ENCODE measurements at places on chromosomes 3 and 15.

DNA sequence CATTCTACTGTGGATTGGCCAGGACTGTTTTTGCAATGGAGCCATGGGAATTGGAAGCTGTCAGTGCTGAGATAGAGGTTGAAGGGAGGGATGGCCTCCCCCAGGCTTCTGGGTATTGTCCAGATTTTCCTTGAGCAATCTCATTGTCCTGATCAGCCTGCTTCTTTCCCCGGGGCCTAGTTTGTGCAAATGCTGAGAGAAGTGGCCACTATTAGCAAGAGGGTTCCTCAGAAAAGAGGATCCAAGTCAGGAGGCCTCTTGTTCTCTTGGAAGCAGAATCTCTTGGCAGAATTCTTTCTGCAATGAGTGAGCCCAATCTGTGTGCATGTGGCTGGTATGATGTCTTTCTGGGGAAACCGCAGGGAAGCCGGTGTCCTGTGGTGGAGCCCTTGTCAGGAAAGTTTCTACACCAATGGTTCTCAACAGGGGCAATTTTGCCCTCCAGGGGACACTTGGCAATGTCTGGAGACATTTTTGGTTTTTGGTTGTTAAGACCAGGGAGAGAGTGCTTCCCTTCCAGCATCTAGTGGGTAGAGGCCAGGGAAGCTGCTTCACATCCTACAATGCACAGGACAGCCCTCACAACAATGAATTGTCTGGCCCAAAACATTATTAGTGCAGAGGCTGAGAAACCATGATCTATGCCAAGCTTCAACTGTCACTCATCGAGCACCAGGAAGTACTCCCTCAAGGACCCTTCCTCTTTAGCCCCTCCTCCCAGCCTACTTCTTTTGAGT lies 2.0 kb downstream of the LIPC start:
- DNase-seq, result no peak

DNA sequence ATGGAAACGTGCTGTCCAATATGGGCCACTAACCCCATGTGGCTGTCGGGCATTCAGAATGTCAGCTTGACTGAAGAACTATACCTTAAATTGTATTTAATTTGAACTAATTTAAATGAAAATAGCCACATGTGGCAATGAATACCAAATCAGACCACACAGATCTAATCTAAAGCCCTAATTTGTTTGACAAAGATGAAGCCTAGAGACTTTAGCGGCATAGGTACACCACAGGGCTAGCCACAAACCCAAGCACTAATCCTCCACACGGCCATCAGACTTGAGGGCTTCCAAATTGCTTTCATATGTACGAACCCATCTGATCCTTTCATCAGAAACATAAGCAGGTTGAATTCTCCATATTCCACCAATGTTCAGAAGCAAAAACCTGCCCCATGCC lies 81.4 kb downstream of the SHQ1 start:
- DNase-seq, result no peak

DNA sequence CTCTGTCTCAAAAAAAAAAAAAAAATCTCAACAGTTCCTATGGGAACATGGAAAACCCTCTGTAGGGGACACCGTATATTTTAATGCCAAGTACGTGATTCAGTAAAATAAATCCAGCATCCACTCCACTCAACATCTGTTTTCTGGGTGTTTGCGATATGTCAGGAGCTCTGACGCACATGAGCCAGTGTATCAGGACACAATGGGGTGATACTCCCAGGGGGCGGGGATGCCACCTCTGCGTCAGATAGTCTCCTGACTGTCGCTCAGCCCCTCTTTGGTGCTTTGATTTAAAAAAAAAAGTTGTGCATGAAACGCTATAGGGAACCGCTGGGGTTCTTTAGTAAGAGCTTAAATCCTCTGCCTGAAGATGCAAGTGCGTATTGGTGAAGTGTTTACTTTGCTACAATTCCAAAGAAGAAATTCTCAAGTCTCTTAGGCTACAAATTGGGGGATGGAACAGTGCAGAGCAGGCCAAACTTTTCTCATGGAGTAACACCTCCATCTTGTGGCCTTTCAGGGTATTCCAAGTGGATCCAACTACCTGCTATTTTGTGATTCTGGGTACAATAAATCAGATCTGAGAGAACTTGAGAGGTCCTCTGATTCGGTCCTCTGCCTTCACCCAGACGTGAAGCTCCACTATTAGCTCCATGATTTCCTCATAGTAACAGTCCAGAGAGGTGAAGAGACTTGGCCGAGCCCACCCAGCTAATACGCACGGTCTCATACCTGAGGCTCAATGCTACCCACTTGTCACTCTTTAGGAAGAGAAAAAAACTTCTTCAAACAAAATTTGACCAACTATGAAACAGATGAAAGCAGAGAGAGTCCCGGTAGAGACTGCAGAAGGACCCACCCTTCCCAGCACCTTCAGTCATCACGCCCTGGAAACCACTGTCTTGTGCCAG lies 9.3 kb upstream of the NR2E3 start:
- DNase-seq, result no peak

GRCh38 chr3:148146947-148147826 lies 550.5 kb upstream of the AGTR1 start:
- DNase-seq, result no peak

GRCh38 chr15:90610190-90610589 lies 80.5 kb downstream of the CRTC3 start:
- DNase-seq, result no peak

DNA sequence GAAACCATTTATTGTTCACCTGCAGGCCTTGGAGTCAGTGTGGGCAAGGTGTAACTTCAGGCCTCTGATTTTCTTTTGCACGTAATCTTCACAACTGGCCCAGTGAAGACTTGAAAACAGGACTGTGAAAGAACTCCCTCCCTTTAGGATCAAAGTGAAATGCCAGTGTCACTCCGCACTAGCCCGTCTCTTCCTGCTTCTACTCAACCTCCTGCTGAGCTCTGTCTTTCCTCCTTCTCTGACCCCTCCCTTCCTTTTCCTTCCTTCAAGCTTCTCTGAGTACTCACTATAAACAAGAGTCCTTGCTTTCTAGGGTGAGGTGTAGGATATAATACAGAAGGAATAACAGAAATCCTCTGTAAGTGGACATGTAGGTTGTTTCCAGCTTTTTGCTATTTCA lies 28.5 kb downstream of the TMEM41A start:
- DNase-seq, result no peak

GRCh38 chr15:99170476-99171065 lies 65.7 kb downstream of the SYNM start:
- no peak for DNase-seq

DNA sequence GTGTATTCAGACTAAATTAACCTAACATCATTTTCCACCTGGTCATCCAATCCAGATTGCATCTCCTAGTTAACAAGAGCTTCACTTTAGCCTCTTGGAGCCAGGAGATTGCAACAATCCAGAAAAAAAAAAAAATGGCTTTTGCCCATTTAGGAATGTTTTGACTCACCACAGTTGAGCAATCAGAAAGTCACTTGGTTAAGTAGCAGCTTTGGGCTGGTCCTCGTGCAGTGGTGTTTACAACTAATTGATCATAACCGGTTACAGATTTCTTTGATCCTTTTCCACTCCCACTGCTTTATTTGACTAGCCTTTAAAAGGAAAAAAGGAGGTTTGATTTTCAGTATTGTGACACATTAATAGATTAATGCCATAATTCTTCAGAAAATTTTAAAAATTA lies 688.8 kb upstream of the CCDC54 start:
- no peak for DNase-seq

DNA sequence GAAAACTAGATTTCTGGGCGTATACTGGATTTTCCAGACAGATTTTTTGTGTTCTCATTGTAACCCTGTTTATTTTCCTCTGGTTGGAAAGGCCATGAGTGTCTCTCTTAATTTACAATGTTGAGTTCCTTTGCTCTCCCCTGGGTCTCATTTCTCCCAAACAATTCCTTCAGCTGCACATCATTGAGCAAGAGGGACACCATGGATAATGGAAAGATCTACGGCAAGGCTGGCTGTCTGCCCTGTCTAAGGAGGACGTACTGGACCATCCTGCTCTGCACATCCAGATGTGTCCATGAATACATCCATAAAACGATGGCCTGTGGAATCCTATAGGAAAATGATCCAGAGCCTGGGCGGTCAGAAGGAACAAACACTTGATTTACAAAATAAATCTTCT lies 258.1 kb upstream of the MCTP2 start:
- DNase-seq, result no peak

DNA sequence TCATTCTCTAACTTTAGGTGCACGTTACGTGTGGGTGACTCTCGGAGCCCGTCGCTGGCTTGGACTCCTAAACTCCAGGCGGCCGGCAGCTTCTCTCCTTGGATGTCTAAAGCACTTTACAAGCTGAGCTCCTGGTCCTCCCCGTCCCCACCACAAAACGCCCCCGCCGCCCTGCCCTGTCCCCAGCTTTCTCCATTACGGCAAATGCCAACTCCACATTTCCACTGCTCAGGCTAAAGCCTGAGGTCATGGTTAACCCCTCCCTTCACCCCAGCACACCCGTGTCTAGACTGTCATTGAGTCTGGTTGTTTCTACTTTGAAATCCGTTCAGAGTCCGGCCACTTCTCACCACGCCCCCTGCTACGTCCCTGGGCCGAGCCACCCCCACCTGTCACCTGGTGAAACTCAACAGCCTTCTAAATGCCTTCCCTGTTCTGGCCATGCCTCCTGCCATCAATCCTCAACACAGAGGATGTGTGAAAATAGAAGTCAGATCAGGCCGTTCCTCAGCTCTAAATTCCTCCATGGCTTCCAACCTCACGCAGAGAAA lies 8.1 kb upstream of the PCSK6 start:
- DNase-seq, result no peak

DNA sequence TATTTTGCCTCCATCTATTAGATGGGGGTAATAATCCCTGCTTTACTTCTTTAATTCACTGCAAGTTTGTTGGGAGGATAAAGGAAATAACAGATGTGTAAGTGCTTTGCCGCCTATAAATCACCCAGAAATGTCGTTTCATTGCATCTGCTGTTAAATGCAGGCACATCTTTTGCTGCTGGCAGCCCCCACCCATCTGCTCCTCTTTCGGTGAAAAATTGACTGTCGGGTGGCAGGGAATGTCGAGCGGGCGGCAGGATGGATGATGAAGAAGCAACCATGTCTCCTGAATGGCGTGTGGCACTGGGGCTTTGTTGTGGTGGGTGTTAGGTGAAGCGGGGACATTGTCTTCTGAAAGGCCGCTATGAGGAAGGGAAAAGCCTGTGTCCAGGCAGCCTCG lies 543 bp upstream of the REC114 start:
- DNase-seq, result no peak

DNA sequence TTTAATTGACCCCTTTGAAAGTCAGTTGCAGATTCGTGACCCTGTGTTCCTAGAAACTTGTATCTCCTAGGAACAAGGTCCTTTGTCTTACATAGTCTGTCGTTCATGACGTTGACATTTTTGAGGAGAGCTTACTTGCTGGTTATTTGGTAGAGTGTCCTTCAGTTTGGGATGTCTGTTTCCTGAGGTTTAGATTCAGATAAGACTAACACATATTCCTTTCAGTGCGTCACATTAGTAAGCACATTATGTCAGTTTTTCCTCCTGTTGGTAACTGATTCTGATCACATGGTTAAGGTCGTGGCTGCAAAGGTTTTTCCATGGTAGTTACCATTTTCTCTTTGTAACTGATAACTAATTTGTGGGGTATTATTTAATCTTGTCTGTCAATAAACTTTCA lies 80.8 kb downstream of the PCCB start:
- DNase-seq, result no peak

DNA sequence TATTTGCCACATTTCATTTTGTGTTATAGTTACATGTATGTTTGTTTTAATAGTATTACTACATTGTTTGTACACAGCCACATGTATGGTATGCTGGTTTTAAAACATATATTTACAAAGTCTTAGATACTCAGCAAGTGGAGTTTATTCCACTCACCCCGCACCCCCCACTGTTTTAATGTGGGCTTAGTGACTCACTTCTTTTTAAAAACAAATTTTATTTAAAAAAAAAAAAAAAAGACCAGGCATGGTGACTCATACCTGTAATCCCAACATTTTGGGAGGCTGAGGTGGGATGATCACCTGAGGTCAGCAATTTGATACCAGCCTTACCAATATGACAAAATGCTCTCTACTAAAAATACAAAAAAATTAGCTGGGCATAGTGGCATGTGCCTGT lies 26.9 kb upstream of the TJP1 start:
- no peak for DNase-seq

GRCh38 chr3:130662501-130662996 lies 84.1 kb downstream of the PIK3R4 start:
- no peak for DNase-seq

GRCh38 chr15:33467816-33468163 lies 157.0 kb downstream of the RYR3 start:
- no peak for DNase-seq

GRCh38 chr15:52559575-52559974 lies 9.3 kb downstream of the ARPP19 start:
- no peak for DNase-seq

GRCh38 chr3:142839831-142840230 lies 49.1 kb downstream of the PCOLCE2 start:
- DNase-seq, result no peak

DNA sequence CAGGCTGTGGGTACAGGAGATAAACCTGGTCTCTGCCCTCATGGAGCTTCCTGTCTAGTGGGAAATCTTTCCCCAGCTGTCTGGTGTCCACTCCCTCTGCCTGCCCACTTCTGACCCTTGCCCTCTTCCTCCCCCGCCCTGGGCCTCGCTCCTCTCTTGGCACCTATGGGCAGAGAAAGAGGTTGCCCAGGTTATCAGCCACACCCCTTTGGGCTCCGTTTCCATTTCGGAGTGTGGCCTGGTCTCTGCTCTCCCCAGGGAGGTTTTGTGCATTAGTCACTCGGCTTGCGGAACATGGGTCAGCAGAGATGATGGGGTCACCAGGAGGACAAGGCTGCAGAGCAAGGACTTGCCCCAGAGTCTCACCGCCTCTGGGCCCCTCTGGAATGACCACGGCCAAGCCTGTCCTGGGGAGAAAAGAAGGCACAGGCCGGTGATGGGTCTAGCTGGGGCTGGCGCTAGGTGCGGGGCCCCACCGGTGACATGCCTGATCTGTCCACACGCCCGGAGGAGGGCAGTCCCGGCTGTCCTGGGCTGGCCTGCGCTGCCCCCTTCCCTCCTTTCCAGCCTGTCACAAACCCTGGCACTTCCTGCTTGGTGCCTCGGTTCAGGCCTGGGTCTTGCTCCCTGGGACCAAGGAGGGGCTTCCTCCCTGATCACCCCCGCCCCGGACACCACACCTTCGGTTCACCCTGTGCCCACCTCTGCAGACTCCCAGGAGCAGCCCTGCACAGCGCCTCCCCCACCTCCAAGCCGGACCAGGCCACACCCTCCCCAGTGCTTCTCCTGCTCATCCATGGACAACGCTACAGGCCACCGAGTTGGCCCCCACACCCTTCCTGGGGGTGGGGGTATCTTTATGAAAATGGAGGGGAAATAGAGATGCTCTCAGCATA lies 35.6 kb upstream of the MUC4 start:
- no peak for DNase-seq

GRCh38 chr3:24088782-24089181 lies 143.7 kb downstream of the NR1D2 start:
- DNase-seq, result no peak

GRCh38 chr3:16181361-16181760 lies 6.9 kb downstream of the GALNT15 start:
- no peak for DNase-seq

GRCh38 chr3:87805670-87806069 lies 253.1 kb downstream of the CGGBP1 start:
- no peak for DNase-seq

- DNase-seq, result no peak
Observed at GRCh38 chr3:39427506-39427905, 21.0 kb downstream of the RPSA start.
